NCI-H2081 (cell line): ENCODE measurements at places on chromosomes 11 and 22.
A peak's percentile ranks its signal among the peaks of the same experiment; 100 is the strongest.

GRCh38 chr11:87432022-87432421, 394.3 kb downstream of the TMEM135 start:
- no peak for DNase-seq

GRCh38 chr11:123707606-123708205, 33.8 kb downstream of the ZNF202 start:
- DNase-seq: peak; percentile 60

- no peak for DNase-seq
Measured at GRCh38 chr11:45644981-45645889, 20.2 kb downstream of the CHST1 start.

- DNase-seq: no peak
Measured at GRCh38 chr11:6962141-6962540, 35.9 kb downstream of the ZNF215 start.

GRCh38 chr11:79026803-79027445, 413.9 kb downstream of the TENM4 start:
- no peak for DNase-seq

GRCh38 chr22:38736257-38736570, 19.6 kb downstream of the SUN2 start:
- DNase-seq: no peak

- DNase-seq: no peak
Measured at GRCh38 chr11:128667873-128668272, 26.0 kb upstream of the FLI1 start.

DNA sequence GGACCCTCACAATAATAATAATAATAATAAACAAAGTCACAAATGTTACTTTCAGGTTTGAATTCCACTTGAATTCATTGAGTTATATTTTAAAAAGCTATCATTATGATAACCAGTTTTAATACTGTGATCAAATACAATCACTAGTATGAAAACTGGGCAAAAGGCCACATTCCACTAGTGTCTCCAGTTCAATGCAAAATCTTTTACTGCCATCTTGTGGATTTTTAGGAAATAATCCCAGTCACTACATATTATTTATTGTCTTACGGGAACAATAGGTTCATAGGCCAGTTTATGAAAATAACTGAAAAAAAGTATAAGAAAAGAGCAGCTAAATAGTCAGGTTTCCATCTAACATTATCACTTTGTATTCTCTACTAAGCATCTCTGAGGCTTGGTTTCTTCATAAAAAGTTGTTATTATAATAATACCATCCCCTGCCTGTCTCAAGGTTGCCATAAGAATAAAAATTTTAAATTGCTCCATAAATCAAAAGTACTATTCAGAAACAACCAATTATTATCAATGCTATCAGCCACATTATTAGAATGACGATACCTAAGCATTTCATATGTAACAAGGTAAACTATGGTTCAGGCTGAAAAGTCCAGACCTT, 533.9 kb upstream of the CCDC90B start:
- peak; percentile 64 for DNase-seq

GRCh38 chr11:64339754-64340408, at the start of gene CCDC88B:
TSS of gene CCDC88B (plus strand) at chr11:64340204. CDS start at chr11:64340267, 63 bp downstream.
- no peak for DNase-seq

DNA sequence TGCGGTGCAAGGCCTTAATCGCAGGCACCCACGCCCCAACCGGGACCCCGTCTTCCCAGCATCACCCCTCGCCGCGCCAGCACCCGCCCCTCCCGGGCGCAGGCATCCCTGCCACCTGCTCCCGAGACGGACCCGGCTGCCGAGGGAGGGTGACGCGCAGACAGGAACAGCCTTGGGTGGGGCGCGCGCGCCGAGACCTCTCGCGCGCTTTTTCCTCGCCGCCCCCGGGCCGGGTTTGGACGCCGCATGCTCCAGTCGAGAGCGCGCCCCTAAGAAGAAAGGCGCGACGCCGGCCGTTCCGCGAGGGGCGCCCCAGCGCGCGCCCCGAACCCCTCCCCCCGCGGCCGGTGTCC, 504 bp downstream of the CFL1 start:
- no peak for DNase-seq

DNA sequence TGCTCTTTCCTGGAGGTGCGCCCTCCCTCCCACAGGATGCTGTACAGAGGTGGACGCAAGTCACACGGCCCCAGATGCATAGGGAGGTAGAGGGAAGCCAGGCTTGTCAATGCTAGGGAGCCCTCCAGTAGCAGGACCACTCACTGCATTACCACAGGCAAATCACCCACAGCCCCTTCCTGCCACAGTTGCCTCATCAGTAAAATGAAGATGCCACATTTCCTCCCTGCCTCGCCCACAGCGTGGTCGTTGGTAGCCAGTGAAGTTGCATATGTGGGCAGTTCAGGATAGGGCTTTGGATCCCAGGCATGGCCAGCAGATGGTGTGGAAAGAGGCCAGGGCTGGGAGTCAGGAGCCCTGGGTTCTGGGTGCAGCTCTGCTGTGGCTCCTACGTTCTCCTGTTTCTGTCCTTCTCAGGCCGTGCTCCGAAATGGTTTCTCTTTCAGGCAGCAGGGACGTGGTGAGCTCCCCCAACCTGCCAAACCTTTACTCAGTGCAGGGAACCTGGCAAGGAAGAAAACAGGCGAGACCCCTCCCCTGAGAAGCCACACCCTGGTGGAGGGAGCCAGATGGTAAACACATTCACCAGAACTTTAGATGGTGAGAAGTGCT, 22.6 kb downstream of the DAGLA start:
- no peak for DNase-seq

DNA sequence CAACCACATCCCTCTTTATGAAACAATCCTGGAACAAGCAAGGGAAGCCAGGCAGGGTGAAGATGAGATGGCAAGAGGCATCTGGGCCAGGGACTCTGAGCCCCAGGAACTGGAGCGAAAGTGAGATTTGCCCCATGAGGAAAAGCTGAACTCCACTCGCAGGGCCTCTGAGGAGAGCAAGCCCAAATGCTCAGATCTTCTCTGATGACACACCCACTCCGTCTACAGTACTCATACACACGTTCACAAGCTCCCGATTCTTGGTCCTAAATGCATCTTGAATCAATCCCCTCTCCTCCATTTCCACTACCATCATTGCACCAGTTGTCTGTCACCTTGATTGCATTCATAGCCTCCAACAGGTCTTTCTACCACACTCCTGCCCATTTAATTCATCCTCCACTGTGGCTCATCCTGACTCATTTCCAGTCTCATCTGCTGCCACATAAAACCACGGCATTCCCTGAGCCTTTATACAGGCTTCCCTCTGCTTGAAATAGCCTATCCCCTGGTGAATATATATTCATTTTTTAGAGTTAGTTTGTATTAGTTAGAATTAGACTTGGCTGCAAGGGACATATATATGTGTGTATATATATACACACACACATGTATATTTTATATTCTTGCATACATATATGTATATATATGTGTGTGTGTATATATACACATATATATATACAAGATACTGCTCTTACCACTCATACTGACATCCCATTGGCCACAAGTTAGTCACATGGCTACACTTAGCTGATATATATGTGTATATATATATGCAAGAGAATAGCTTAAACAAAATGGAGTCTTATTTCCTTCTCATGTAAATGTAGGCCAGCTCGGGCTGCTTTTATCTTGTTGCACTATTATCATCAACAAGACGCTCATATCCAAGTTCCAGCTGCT, 1.4 kb upstream of the APOA5 start:
- DNase-seq: no peak

DNA sequence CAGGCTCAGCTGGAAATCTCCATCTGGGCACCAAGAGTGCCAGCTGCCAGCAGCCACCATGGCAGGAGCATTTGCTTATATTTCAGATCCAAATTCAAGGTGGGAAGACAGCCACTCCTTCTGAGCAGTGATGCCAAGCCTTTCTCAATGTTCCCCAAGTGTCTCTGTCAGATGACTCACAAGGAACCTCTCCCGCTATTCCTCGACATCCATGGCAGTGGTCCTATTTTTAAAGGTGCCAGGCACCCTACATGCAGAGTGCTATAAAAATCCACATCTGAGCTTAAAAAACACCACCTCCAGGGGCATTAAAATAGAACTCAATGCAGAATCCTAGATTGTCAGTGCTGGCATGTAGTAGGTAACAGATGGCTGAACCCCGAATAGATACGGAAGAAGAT, 112.1 kb downstream of the SLC1A2 start:
- no peak for DNase-seq

DNA sequence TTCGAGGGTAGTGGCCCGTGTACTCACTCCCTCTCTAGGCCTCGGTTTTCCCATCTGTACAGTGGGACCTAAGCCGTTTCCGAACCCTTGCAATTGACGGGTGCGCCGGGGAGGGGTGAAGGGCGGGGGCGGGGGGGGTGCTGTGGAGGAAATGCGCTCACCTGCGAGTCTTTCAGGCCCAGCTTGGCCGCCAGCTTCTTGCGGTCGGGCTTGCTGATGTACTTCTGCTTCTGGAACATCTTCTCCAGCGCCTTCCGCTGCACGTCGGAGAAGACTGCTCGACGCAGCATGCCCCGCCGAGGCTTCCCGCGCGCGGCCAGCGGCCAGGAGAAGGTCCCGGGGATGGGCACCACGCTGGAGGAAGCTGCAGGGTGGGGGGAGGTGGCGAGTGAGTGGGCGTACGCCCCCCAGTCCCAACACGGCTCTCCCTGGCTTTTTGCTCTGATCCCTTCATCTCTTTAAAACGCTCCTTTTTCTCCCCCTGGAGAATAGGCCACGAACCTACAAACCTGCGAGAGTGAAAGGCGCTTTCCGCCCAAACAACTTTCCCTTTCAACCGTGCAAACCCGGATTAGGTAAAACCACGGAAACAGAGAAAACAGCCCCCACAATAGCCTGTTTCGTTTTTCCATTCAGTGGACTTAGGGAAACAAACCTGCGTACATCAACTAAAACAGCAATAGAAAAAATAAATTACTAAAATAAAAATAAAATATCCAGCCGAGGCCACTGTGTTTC, 3.2 kb downstream of the DBX1 start:
- DNase-seq: no peak

GRCh38 chr11:1970956-1971355, 23.8 kb downstream of the MRPL23 start:
- DNase-seq: no peak

DNA sequence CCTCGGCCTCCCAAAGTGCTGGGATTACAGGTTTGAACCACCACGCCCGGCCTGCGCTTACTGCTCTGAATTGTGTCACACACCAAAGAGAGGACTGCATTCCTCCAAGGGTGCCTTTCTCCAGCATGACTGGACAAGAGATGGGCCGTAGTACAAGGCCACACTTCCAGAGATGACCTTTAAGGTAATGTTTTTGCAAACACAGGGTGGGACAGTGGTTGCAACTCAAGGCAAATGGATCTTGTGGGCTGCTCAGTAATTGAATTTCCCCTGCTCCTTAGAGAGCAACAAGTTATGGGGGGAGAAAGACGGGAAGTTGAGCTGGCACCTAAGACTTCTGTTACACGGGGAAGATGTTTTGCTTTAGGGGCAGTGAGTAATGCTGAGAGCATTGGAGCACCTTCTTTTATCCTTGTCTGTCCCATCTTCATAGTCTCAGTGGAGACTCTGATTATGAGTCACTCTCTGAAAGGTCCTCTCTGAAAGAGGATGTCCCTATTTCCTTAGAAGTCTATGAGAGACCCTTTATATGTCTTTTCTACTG, 66.3 kb downstream of the C11orf91 start:
- no peak for DNase-seq

DNA sequence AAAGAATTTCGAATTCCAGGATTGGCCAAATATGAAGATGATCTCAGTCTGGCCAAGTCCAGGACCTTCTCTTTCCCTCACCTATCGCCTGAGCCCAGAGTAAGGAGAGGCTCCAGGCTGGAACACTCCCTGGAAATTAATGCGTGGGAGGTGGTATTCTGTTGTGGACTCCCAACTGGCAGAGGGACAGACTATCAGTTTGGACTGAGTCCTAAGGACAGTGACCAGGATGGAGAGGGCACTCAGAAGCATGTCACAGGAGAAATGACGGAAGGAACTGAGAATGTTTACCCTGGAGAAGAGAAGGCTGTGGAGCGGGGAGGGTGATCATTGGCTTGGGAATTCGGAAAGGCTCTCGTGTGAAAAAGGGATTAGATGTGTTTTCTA, 84.4 kb downstream of the RPL27A start:
- DNase-seq: no peak

- no peak for DNase-seq
Measured at GRCh38 chr11:123653827-123654565, 428 bp downstream of the SCN3B start.

GRCh38 chr11:108235633-108236032, 12.8 kb downstream of the ATM start:
- no peak for DNase-seq

DNA sequence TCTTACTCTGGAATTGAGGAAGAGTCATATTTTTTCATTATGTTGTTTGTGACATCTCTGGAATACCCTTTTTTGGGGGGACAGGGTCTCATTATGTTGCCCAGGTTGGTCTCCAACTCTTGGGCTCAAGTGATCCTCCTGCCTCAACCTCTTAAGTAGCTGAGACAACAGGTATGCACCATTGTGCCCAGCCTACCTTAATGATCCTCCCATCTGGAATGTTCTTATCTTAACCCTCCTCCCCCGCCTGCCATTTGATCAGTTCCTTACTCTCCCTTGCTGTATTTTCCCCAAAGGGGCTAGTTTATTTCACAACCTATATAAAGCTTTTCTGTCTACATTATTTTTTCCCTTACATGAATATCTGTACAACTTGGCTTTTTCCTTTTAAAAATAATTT, 594.7 kb downstream of the METTL15 start:
- DNase-seq: no peak

DNA sequence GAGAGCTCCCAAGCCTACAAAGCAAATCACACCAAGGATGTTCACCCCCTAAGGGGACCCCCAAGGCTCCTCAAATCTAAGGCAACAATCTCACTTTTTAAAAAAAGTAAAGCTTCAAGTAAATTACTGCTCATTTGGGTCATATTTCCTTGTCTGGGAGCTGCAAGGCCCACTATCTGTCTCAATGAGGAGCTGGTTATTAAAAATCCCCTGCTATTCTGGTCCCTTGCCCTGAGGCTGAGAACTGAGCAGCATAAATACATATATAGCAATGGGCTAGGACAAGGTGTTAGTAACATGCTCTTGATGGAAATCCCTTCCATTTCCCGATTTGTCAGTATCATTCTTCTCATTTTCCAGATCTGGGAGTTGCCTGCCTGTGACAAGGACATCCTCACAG, 119.2 kb downstream of the ETS1 start:
- no peak for DNase-seq

DNA sequence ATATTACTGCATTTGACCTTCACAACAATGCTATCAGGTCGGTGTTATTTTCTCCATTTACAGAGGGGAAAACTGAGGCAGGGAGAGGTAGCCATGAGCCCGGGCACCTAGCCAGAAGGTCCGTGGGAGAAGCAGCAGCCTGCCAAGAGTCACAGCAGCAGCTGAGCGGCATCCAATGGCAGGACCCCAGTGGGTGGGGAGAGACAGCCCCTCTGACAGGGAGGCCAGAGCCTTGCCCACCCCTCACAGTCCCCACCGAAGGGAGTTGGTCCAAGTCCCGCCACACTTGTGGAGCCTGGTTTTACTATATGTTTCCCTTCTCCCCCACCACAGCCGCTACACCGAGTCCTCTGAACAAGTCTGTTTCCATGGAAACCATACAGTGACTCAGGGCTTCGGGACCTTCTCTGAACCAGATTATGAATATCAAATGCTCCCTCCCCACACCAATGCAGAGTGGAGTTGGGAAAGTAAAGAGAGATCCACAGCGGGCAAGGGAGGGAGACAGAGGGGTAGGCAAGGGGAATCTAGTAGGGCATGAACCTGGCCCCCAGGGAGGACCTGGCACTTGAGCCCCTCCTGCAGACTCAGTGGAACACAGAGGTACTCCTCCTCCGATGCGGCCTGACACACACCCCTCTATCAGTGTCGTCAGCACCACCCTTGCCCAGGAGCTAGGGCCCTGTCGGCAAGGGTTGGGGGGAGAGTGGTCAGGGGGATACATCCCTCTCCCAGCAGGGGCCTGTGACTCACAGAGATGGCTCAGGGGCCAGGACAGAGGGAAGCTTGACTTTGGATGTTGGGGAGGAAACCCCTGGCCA, 2.5 kb downstream of the CHST1 start:
- peak; percentile 34 for DNase-seq
